ENCODE measurements at places on chromosomes 13 and 19. TPM values are rescaled to one million over a fixed set of nuclear protein-coding genes. Genes with fewer than 3 reads are reported as not detected.

SCN1B gene
- 0.83 TPM for total RNA-seq

PRTN3 gene
- total RNA-seq, result not detected

TEX101 gene
- not detected for total RNA-seq

TIMM13 gene
- 61.6 TPM for total RNA-seq

SIGLECL1 gene
- total RNA-seq, result not detected

KLK15 gene
- total RNA-seq, result not detected

C2CD4C gene
- not detected for total RNA-seq

SULT2B1 gene
- total RNA-seq, result not detected

FAM124A gene
- total RNA-seq, result 8.8 TPM

NECTIN2 gene
- 185 TPM for total RNA-seq

GRCh38 chr13:51778392-51778791 lies 25.6 kb downstream of the DHRS12 start:
- no peaks in the 10 kb centered on the region for H3K4me1 ChIP-seq
- no peaks in the 10 kb centered on the region for H3K27me3 ChIP-seq
- no peak for DNase-seq
- no peak overlapping the region for H3K27ac ChIP-seq
- no peaks in the 10 kb centered on the region for H3K36me3 ChIP-seq
- H3K4me3 ChIP-seq, result no peak overlapping the region

DNA sequence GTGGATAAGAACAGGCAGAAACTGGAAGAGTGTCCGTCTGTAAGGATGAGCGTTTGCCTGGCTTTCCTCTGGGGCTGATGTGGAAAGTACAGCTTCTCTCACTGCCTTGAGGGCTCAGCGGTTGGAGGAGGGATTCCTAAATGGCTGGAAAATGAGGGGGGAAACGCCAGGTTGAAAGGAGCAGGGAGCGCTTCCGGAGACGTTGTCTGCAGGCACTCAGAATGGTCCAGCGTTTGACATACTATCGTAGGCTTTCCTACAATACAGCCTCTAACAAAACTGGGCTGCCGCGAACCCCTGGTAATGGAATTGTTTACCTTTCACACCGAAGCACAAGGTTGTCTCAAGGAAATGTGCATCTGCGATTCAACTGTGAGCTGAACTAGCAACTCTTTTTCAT lies 39.9 kb downstream of the MRPL57 start:
- H3K4me3 ChIP-seq, result no peak overlapping the region
- H3K27me3 ChIP-seq, result no peaks in the 10 kb centered on the region
- no peak for DNase-seq
- no peaks in the 10 kb centered on the region for H3K36me3 ChIP-seq
- no peak overlapping the region for H3K27ac ChIP-seq
- no peaks in the 10 kb centered on the region for H3K4me1 ChIP-seq

- H3K4me1 ChIP-seq, result no peaks in the 10 kb centered on the region
- peak overlapping the region; percentile 16 for H3K27ac ChIP-seq
- no peaks in the 10 kb centered on the region for H3K27me3 ChIP-seq
- peak; percentile 41 for DNase-seq
- H3K36me3 ChIP-seq, result no peaks in the 10 kb centered on the region
These were observed 109.5 kb downstream of the DCT start for GRCh38 chr13:94369972-94370436.

GRCh38 chr13:111963031-111963430 lies 103.9 kb upstream of the SOX1 start:
- H3K27me3 ChIP-seq, result no peaks in the 10 kb centered on the region
- no peaks in the 10 kb centered on the region for H3K4me1 ChIP-seq
- H3K27ac ChIP-seq, result no peak overlapping the region
- H3K4me3 ChIP-seq, result no peak overlapping the region

DNA sequence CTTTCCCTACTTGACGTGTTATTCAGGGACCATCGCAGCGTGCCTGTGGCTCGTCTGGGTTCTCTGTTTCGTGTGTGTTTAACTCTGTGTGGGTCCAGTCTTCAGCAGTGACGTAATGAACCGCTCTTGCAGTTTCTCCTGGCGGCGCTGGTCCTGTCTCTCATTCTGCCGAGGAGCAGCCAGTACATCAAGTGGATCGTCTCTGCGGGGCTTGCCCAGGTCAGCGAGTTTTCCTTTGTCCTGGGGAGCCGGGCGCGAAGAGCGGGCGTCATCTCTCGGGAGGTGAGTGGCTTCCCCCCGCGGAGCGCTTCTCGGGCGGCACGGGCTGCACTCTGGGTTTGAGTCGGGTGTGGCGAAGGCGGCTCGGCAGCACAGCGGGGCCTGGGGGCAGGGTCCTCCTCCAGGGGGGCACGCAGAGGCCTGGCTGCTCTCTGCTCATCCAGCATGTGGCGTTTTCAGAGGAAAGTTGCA lies 36.3 kb upstream of the TFDP1 start:
- H3K4me3 ChIP-seq, result no peak overlapping the region
- no peak for DNase-seq
- H3K27me3 ChIP-seq, result no peaks in the 10 kb centered on the region
- peaks cover 2% of the 10 kb centered on the region for H3K4me1 ChIP-seq

- no peak for DNase-seq
- H3K27me3 ChIP-seq, result no peaks in the 10 kb centered on the region
- H3K27ac ChIP-seq, result no peak overlapping the region
These were observed 3.8 kb downstream of the SBSN start for GRCh38 chr19:35524181-35524837.

DNA sequence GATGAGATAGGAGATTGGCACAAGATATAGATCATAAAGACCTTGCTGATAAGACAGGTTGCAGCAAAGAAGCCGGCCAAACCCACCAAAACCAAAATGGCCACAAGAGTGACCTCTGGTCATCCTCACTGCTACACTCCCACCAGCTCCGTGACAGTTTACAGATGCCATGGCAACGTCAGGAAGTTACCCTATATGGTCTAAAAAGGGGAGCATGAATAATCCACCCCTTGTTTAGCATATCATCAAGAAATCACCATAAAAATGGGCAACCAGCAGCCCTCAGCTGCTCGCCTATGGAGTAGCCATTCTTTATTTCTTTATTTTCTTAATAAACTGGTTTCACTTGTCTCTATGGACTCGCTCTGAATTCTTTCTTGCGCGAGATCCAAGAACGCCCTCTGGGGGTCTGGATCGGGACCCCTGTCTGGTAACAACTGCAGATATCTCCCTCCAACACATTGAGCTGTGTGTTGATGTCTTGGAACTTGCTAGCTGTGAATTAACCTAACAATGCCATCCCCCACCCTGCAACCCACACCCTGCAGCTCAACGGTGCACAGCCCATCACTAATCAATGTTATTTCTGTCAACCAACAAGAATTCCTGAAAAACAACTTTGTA lies 27.1 kb upstream of the GRTP1 start:
- H3K4me1 ChIP-seq, result peaks cover 6% of the 10 kb centered on the region
- H3K27me3 ChIP-seq, result no peaks in the 10 kb centered on the region
- no peak overlapping the region for H3K4me3 ChIP-seq
- H3K27ac ChIP-seq, result no peak overlapping the region
- peak; percentile 1 for DNase-seq

DNA sequence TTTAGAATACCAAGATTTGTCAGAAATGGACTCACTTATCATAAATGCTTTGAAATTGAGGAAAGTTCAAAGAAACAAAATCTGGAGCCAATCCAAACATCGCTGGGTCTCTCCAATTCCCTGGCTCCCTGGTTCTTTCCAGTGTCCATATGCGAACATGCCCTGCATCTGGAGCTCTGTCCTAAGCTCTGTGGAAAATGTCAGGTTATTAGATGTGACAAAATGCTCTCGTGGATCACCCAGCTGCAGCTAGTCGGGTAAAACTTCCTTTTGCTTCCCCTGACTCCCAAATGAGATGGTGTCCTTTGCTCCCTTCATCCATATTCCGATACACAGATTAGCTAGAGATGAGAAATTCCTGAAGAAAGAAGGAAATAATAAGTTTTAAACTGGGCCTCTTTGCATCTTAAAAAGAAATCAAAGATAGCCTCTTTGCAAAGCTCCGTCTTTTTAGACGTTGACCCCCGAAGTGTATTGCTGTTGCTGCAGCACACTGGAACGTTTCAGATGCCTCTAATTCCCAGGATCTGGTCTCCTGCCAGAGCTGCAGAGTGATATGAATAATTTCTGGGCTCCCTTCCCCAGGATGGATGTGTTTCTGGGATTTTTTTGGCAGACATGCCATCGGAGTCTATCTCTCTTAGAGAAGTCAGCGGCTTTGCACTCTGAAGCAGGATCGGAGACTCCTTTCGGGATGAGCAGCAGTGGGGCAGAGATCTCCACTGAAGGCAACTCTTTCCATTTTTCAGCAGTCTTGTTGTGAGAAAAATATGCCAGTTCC lies 102.9 kb downstream of the TEX26 start:
- H3K36me3 ChIP-seq, result no peaks in the 10 kb centered on the region
- peak; percentile 51 for DNase-seq
- no peaks in the 10 kb centered on the region for H3K27me3 ChIP-seq
- H3K4me3 ChIP-seq, result no peak overlapping the region
- no peak overlapping the region for H3K27ac ChIP-seq

- no peak overlapping the region for H3K4me3 ChIP-seq
- no peaks in the 10 kb centered on the region for H3K27me3 ChIP-seq
- H3K4me1 ChIP-seq, result no peaks in the 10 kb centered on the region
- no peak for DNase-seq
- H3K27ac ChIP-seq, result no peak overlapping the region
These were observed 61.2 kb upstream of the WDFY2 start for GRCh38 chr13:51523082-51523518.

DNA sequence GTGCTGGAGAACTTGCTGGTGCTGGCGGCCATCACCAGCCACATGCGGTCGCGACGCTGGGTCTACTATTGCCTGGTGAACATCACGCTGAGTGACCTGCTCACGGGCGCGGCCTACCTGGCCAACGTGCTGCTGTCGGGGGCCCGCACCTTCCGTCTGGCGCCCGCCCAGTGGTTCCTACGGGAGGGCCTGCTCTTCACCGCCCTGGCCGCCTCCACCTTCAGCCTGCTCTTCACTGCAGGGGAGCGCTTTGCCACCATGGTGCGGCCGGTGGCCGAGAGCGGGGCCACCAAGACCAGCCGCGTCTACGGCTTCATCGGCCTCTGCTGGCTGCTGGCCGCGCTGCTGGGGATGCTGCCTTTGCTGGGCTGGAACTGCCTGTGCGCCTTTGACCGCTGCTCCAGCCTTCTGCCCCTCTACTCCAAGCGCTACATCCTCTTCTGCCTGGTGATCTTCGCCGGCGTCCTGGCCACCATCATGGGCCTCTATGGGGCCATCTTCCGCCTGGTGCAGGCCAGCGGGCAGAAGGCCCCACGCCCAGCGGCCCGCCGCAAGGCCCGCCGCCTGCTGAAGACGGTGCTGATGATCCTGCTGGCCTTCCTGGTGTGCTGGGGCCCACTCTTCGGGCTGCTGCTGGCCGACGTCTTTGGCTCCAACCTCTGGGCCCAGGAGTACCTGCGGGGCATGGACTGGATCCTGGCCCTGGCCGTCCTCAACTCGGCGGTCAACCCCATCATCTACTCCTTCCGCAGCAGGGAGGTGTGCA lies 587 bp downstream of the S1PR4 start:
- H3K36me3 ChIP-seq, result no peaks in the 10 kb centered on the region
- H3K4me3 ChIP-seq, result no peak overlapping the region
- no peaks in the 10 kb centered on the region for H3K4me1 ChIP-seq
- DNase-seq, result peak; percentile 21
- no peaks in the 10 kb centered on the region for H3K27me3 ChIP-seq

GRCh38 chr19:55212447-55212846 lies 3.1 kb upstream of the PTPRH start:
- no peaks in the 10 kb centered on the region for H3K36me3 ChIP-seq
- no peak for DNase-seq
- no peak overlapping the region for H3K4me3 ChIP-seq

DNA sequence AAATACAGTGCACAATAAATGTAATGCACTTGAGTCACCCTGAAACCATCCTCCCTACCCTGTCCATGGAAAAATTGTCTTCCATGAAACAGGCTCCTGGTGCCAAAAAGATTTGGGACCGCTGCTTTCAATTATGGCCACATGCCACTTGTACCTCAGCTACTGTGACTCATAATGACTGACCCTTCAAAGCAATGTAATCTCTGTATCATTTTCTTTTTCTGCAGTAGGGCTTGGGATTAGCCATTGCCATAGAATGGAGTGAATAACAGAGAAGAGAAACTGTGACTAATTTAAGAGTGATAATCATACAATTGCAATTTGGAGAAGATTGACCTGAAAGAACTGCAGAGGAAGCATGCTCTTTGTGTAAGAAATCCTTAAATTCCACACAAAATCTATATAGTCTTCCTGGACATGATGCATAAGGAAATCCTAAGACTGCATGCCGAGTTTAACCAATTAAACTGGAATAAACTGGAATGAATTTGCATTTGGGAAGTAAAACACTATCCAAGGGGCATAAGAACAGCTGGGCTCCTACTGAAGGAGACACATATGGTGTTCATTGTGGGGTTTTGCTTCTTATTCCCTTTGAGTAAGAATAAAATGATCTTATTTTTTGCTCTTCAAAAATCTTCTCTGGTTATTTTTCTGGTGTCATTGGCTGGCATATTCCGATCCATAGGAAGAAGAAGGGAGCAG lies 59.5 kb upstream of the SLC7A1 start:
- no peaks in the 10 kb centered on the region for H3K4me1 ChIP-seq
- H3K27ac ChIP-seq, result no peak overlapping the region
- no peak for DNase-seq

GRCh38 chr13:21012211-21012610 lies 49.2 kb downstream of the LATS2 start:
- H3K27me3 ChIP-seq, result no peaks in the 10 kb centered on the region
- no peaks in the 10 kb centered on the region for H3K36me3 ChIP-seq
- peaks cover 26% of the 10 kb centered on the region for H3K4me1 ChIP-seq
- H3K4me3 ChIP-seq, result no peak overlapping the region
- no peak for DNase-seq
- H3K27ac ChIP-seq, result no peak overlapping the region

DNA sequence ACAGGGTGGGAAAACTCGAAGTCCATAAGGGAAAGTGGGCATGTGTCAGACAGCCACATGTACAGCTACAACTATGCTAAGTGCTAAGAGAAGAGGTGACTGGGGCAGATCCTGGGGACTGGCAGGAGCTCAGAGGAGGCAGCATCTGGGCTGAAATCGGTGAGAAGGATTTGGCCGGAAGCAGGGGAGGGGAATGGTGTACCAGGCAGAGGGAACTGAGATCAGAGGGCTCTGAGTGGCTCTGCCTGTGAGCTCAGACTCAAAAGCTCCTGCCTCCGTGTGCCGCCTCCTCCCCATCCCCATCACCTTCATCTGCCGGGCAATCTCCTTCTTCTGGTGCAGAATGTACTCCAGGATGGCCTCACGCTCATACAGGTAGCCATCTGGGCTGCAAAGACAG lies 21.8 kb downstream of the NOSIP start:
- no peaks in the 10 kb centered on the region for H3K36me3 ChIP-seq
- H3K4me1 ChIP-seq, result peaks cover 2% of the 10 kb centered on the region
- DNase-seq, result no peak
- H3K27ac ChIP-seq, result no peak overlapping the region
- H3K4me3 ChIP-seq, result no peak overlapping the region

GRCh38 chr19:38031423-38031770 lies 124.4 kb downstream of the SIPA1L3 start:
- no peaks in the 10 kb centered on the region for H3K27me3 ChIP-seq
- no peak overlapping the region for H3K4me3 ChIP-seq
- no peak overlapping the region for H3K27ac ChIP-seq
- H3K36me3 ChIP-seq, result no peaks in the 10 kb centered on the region
- H3K4me1 ChIP-seq, result peaks cover 7% of the 10 kb centered on the region
- DNase-seq, result no peak

GRCh38 chr13:98664047-98664446 lies 87.1 kb upstream of the STK24 start:
- H3K4me3 ChIP-seq, result no peak overlapping the region
- H3K36me3 ChIP-seq, result no peaks in the 10 kb centered on the region
- DNase-seq, result no peak
- H3K27ac ChIP-seq, result no peak overlapping the region
